ENCODE measurements at places on chromosomes 12 and 14.
A peak's percentile ranks its signal among the peaks of the same experiment; 100 is the strongest.

- DNase-seq, result no peak
These were observed 98.0 kb upstream of the E2F7 start for GRCh38 chr12:77163074-77164038.

DNA sequence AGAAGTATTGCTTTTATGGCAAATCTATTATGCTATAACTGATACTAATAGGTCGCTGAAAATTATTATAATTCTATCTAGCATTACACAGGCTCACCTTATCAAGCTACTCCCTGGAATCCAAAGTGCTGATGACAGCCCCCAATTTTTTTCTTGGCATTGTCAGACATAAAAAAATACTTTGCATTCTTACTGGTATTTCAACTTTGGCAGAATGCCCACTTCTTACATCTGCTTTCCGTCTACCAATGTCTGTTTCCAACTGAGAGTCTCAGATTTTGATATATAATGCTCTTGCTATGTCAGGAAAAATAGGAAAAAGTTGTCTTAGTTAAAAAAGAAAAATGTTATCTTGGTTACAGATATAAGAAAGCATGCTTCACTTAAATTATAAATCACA, 615.4 kb downstream of the C12orf50 start:
- no peak for DNase-seq

DNA sequence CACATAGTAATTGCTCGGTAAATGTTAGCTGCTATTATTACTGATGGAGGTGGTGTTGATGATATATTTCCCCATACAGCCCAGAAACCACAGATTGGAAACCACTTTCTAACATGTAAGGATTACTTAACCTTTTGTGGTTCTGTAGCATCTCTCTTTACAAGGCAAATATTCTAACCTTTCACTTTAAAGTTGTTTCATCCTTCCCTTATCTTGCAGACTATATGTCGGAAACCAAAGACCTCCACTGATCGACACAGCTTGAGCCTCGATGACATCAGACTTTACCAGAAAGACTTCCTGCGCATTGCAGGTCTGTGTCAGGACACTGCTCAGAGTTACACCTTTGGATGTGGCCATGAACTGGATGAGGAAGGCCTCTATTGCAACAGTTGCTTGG, 75.8 kb downstream of the FRMD6 start:
- no peak for DNase-seq

DNA sequence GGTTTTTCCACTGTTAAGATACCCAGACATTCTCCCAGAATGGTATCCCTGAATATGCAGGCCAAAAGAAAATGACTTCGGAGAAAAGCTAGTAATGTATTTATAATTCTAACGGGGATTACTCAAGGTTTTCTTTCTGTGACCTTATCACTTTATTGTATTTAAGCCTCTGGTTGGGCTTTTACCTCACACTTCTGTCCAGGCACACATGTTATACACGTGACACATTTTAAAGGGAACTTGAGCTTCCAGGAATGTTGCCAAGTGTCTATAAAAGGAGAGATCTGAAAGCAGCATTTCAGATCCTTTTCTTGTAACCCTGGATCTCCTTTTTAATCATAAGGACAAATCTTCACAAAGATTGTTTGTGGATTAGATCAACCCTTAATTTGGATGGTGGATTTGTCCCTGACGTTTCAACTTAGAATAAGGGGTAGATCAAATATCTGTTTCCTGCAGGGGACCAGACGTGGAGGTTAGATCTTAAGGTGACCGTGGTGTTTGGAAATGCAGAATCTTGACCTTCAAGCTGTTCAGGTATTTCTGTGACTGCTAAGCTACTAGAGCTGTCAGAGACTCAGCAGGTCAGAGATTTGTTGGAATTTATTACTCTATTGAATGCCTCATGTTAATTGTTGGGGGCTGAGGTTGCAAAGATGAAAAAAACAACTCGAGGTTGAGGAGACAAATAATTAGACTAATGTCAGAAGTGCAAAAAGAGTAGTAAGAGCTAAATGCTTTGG, 1.5 kb downstream of the CIPC start:
- no peak for DNase-seq

DNA sequence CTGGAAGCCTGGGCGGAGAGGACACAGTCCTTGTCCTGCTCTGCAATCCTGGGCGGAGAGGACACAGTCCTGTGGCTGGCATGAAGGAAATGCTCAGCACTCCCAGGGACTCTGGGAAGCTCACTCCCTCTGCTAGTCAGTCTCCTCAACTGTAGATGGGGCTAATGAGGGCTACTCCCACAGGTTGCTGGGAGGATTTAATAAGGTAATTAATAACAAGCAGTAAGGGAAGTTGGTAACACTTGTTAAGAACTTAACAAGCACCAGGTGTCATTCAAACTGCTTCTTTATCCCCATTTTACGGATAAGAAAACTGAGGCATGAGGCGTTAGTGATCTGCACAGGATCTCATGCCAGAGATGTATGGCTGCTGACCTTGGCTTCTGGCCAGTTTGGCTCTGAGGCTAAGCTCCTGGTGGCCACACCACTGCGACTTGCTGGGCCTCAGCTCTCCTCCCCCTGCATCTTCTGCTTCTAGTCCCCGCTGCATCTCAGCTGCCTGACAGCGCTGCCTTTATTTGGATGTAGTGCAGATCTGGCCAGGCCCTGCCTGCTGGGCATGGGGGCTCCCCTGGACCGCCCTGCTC, 54.1 kb upstream of the BEGAIN start:
- DNase-seq, result no peak

DNA sequence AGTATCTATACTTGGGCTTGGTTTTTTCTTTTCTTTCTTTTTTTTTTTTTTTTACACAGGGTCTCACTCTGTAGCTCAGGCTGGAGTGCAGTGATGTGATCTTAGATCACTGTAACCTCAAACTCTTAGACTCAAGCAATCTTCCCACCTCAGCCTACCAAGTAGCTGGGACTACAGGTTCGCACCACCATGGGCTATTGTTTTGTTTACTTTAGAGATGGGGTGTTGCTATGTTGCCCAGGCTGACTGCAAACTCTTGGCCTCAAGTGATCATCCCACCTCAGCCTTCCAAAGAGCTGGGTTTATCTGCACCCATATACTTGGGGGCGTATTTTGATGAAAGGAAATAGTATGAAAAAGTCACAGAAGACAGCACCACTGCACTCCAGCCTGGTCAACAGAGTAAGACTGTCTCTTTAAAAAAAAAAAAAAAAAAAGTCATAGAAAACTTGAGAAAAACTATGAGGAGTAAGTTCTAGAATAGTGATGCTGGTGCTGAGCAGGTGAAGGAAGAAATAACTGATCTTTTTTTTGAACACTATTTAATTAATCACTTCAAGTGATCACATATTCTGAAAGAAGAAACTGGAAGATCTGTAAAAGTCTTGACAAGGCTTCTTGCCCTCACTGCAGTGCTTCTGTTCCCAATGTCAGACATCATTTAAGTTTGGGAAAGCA, 53.8 kb upstream of the NPFF start:
- no peak for DNase-seq

DNA sequence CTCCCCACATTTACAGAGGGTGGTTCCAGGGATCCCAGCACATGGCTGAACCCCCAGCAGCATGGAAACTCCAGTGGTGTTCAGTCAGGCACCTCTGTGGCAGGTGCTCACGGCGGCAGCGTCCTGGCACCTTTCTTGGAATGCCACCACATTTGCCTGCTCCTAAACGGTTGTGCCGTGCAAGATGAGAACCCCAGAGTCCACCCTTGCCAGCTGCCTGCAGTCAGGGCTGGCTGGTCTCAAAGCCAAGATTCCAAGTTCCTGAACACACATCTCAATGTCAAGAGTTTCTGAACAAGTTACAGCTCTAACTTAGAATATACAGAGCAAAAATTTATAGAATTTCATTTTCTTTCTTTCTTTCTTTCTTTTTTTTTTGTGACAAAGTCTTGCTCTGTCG, 38.7 kb downstream of the DDX51 start:
- DNase-seq, result no peak

- DNase-seq, result no peak
These were observed 36.8 kb downstream of the DAD1 start for GRCh38 chr14:22552001-22552826.

GRCh38 chr12:13052421-13052820, 8.2 kb downstream of the FAM234B start:
- DNase-seq, result no peak

DNA sequence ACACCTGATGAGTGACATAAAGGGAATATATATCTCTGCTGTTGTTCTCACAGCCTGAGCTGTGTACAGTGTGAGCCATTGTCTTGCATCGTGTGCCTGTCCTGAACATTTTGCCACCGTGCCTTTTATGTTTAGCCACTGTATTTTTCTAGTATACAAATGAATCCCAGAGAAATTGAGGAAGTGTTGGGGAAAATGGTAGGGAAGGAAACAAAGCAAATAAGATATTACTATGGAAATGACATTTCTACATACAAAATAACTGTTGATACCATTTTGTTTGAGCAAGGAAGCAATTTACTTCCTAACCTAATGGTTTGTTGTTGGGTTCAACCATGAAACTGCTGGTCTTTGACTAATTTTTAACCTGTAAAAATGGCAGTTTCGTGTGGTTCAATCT, 5.5 kb downstream of the PSMA6 start:
- DNase-seq, result no peak

- peak; percentile 86 for DNase-seq
These were observed 10.1 kb downstream of the NDRG2 start for GRCh38 chr14:21014761-21015190.

DNA sequence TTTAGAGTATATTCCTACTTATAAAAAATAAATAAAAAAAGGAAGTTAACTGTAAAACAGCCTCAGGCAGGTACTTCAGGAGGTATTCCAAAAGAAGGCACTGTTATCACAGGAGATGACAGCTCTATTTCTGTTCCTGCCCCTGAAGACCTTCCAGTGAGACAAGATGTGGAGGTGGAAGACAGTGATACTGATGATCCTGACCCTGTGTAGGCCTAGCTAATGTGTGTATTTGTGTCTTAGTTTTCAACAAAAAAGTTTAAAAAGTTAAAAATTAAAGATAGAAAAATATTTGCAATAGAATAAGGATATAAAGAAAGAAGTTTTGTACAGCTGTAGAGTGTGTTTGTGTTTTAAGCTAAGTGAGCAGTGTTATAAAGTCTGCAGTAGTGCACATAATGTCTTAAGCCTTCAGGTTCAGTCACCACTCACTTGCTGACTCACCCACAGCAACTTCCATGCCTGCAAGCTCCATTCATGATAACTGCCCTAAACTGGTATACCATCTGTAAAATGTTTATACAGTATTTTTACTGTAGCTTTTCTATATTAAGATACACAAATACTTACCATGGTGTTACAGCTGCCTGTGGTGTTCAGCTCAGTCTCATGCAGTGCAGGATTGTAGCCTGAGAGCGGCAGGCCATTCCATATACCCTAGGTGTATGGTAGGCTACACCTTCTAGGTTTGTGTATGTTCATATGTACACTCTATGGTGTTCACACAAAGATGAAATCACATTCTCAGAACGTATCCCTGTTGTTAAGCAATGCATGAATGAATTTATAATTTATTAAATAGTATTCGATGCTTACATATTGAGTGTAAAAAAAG, 121.1 kb downstream of the ANO6 start:
- no peak for DNase-seq

GRCh38 chr12:120851944-120852343, 52.2 kb downstream of the SPPL3 start:
- DNase-seq, result no peak

- no peak for DNase-seq
These were observed 32.1 kb downstream of the PRMT8 start for GRCh38 chr12:3523058-3523457.

- no peak for DNase-seq
These were observed 10.2 kb downstream of the STX2 start for GRCh38 chr12:130828895-130829294.

GRCh38 chr14:70753518-70753953, 55.8 kb downstream of the MAP3K9 start:
- DNase-seq, result no peak

DNA sequence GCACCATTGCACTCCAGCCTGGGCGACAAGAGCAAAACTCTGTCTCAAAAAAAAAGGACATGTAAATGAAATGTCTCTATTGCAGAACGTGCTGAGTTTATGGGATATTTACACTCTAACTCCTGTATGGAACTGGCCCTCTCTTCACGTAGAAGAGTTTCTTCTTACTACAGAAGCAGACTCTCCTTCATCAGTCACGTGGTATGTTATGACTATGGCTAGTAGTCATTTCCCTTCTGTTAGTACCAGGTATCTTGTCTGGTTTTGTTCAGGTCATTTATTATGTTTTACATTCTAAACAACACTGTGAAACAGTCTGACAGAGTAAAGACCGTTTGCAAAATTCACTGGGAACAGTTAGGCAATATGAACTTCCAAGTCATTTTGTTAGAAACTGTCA, 20.3 kb downstream of the KNTC1 start:
- no peak for DNase-seq

- no peak for DNase-seq
These were observed 60.0 kb downstream of the LIN52 start for GRCh38 chr14:74144789-74145188.

- DNase-seq, result no peak
These were observed 72.2 kb downstream of the TMEM132C start for GRCh38 chr12:128339126-128339520.

GRCh38 chr12:1933342-1934051, 15.0 kb upstream of the CACNA2D4 start:
- DNase-seq, result no peak

- DNase-seq, result no peak
These were observed 29.1 kb upstream of the APOF start for GRCh38 chr12:56391721-56392120.

DNA sequence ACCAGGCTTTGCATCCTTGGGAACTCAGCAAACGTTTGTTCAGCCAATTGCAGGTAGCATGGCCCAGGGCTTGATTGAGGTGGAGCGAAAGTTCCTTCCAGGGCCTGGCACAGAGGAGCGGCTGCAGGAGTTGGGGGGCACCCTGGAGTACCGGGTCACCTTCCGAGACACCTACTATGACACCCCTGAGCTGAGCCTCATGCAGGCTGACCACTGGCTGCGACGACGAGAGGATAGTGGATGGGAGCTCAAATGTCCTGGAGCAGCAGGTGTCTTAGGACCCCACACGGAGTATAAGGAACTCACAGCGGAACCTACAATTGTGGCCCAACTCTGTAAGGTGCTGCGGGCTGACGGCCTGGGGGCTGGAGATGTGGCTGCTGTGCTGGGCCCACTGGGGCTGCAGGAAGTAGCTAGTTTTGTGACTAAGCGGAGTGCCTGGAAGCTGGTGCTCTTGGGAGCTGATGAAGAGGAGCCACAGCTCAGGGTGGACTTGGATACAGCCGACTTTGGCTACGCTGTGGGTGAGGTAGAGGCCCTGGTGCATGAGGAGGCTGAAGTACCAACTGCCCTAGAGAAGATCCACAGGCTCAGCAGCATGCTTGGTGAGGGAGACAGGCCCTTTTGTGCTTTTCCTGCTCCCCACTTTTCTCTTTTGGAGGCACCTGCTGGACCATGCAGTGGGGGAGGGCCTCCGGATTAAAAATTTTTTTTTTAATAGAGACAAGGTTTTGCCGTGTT, 799 bp downstream of the THTPA start:
- no peak for DNase-seq

DNA sequence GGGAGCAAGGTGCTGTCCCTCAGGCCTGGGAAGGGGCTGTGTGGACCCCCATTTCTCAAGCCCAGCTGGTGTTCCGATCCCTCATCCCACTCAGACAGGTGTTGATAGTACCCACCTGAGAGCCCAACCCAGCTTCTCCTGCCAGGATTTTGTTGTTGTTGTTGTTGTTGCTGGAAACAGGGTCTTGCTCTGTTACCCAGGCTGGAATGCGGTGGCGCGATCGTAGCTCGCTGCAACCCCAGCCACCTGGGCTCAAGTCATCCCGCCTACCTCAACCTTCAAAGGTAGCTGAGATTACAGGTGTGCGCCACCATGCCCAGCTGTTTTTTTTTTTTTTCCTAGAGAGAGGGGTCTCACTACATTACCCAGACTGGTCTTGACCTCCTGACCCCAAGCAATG, 209.9 kb downstream of the PHETA1 start:
- no peak for DNase-seq

Data from activated T-cell treated with anti-CD3 and anti-CD28 coated beads for 4 hours (primary cell).